ENCODE measurements at places on chromosomes 3 and 15. TPM values are rescaled to one million over a fixed set of nuclear protein-coding genes. Genes with fewer than 3 reads are reported as not detected.
A peak's percentile ranks its signal among the peaks of the same experiment; 100 is the strongest.

Gene PTH1R
- not detected for total RNA-seq

- peak; percentile 4 for DNase-seq
Observed at GRCh38 chr15:78201281-78202190, 32.8 kb downstream of the ACSBG1 start.

DNA sequence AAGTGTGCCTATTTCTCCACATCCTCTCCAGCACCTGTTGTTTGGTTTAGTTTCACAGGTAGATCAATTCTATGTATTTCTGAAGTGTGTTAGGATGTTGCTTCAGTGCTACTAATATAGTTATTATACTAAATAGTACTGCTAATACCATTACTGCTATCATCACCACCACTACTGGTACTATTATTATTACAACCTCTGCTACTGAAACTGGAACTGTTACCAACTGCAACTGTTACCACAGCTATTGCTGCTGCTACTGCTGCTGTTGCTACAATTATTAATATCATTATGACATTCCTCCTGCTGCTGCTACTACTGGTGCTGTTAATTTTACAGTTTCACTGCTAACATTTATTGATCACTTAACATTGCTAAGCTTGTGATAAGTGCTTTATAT, 8.3 kb upstream of the LMOD3 start:
- no peak for DNase-seq

DNA sequence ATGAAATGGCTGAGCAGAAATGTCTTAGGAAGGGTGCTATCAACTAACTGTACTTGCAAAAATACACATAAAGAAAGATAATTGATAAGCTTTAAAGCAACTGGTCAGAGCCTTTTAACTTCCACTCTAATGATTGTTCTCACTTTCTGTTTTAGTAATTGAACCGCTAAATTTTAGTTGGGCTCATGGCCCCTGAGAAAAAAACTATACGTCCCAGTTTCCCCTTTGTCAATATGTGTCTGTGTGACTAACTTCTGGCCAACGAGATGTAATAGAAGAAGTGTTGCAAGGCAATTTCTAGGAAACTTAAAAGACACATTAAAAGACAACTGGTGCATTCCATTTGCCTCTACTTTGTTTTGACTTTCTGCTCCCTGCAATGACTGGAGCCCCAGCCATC, 223.9 kb downstream of the NR1D2 start:
- DNase-seq, result no peak

Gene ACAN
- not detected for total RNA-seq

Gene PROS1
- total RNA-seq, result 0.20 TPM

DNA sequence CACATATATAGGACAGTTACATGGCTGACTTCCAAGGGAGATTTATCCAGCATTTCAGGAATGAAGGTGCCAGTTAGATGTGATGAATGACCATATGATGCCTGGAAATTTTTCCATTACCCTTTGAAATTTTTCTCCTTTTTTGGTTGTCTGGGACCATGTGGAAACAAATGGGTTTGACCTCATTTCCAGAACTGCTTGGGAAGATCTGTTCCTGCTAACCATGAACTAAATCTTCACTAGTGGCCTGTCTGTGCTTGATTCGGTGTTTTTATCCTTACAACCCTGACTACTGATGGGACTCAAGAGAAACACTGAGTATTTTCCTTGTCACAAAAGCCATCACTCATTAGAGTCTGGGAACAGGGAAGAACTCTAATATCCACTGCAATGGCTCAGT, 409.4 kb downstream of the PDCD6IP start:
- DNase-seq, result no peak

DNA sequence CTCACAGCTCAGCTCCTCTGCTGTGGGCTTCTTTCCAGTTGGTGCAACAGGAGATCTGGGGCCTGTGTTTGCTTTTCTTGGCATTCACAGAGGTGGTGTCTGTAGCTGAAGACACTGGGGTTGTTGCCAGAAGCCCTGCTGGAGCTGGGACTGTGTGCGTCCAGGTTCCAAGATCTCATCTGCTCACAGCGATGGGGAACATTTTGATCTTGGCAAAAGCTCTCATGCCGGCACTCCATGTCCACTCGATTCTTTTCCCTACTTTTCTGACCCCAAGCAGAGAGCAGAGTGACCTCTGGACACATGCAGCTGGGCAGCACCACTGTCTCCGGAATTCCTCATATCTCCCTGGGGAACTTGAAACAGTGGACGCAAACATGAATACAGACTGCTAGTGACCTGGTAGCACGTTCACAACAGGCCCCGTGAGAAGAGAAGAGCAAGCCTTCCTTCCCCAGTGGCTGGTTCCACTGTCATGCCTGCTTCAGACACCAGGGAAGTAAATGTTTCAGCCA, 36.1 kb upstream of the MECOM start:
- no peak for DNase-seq

- peak; percentile 2 for DNase-seq
Observed at GRCh38 chr3:38579141-38579540, 70.3 kb downstream of the SCN5A start.

Gene HOMER2
- total RNA-seq, result 7.9 TPM

DNA sequence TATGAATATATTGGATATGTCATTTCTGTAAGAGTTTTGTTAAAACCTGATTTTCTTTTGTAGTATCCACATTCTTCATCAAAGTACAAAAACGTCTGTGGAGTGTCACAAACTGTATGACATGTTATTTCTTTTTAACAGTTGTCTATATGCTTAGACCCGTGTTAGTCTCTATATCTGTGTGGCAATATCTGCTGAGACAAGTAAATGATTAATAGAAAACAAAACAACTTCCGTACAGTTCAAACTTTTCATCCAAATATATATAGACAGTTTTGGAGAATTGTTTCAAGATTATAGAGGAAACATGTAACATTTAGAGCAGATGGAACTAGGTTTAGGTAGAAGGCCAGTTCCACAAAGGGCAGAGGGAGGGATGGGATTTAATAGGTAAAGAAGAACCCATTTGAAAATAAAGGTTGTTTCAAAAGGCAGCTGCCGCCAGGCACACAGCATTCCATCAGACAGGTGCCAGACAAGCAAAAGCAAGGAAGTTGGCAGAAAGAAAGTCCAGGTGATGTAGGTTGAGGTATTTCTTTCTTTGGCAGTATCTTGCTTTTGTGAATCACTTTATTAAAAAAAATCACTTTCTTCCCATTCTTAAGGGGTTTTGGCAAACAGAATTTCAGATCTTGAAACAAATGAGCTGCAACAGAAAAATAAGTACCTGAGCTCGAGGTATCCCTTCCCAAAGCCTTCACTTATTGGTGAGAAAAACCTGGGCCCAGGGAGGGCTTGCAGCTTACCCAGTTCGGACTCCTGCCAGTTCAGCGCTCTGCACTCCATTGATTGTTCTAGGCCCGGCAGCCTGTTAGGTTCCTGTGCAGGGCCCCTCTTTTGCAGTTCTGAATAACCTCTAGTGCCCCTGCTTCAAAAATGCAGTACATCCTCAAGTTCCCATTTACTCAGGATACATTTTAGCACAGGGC, 49.0 kb downstream of the LRRN1 start:
- DNase-seq, result no peak

Gene ADPRH
- 1.8 TPM for total RNA-seq

GRCh38 chr15:73021139-73021621, 31.1 kb upstream of the NEO1 start:
- no peak for DNase-seq

DNA sequence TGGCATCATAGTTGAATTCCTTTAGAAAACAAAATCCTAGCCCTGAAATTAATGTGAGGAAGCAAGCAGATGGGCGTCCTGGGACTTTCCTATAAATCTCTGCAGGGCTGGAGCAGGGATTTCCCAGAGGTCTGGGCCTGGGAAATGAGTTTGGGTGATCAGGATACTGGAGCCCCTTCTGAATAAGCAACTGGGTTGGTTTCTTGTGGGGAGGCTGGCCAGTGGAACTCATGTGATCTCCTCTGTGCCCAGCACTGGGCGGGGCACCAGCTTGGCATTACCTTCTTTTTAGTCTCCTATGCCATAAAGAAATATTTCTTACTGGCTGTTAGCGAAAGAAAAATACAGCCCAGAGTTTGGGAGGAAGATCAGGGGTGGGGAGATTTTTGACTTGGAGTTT, 1.7 kb downstream of the THSD4 start:
- no peak for DNase-seq

Gene FANCD2
- total RNA-seq, result 61.2 TPM

GRCh38 chr15:78210349-78210717, 24.0 kb downstream of the ACSBG1 start:
- no peak for DNase-seq

Gene ECE2
- not detected for total RNA-seq

GRCh38 chr3:102181175-102181920, 253.5 kb upstream of the ZPLD1 start:
- no peak for DNase-seq

DNA sequence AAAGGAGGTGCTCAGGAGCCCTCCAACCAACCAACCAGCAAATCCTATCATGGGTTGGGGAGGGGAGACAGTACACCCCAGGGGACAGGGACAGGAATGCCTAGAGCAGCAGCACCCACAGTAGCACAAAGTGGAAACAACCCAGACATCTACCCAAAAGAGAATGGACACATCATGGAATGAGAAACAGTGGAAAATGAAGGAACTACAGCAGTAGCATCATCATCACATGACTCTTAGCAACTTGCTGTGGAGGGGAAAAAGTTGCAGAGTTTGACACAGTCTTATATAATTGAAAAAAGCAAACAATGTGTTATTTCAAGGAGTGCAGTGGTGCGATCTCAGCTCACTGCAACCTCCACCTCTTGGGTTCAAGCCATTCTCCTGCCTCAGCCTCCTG, 11.0 kb downstream of the C3orf22 start:
- no peak for DNase-seq

Gene ITPKA
- total RNA-seq, result not detected

GRCh38 chr3:37967260-37967881, 23.2 kb upstream of the VILL start:
- DNase-seq, result peak; percentile 71

DNA sequence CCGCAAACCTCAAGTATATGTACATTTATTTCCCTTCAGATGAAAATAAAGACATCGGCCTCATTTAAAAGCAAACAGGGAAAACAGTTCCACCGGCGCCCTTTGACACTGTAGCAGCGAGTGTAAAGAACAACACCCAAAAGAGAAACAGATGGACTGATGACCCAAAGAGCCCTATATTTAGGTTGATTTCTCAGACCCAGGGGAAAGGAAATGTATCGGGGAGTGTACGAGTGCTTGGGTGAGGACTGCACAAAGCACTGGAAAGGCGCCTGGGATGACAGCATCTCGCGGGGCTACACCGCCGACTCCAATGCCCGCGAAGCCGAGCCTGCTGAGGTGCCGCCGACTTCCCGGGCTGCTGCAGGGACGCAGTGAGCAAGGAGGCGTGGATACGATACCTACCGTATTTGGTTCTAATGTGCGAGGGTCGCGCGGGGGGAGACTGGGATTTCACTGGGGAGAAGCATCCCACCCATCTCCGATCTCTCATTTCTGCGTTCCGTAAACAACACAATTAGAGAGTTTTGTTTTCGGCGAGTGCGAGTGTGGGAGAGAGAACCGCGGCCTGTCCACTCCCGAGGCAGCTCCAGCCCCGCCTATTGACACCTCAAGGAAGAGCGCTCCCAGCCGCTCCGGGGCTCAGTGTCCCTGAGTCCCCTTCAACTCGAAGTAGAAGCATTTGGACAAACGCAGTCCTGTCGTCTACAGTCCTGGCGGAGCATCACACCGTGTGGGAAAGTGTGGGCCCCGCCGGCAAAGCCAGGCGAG, 2.0 kb downstream of the MECOM start:
- peak; percentile 9 for DNase-seq

DNA sequence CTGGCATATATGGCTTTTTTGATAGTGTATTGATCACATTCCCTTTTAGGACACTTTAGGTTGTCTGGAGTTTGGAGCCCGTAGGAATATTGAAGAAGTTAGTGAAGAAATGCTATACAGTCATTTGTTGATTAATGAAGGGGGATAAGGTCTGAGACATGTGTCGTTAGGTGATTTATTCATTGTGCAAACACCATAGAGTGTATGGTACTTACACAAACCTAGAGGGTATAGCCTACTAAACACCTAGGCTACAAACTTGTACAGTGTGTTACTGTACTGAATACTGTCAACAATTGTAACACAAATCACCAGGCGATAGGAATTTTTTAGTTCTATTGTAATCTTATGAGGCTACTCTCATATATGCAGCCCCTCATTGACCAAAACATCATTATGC, 3.3 kb downstream of the TPM1 start:
- DNase-seq, result no peak

GRCh38 chr3:13793451-13793850, 86.4 kb downstream of the WNT7A start:
- no peak for DNase-seq

DNA sequence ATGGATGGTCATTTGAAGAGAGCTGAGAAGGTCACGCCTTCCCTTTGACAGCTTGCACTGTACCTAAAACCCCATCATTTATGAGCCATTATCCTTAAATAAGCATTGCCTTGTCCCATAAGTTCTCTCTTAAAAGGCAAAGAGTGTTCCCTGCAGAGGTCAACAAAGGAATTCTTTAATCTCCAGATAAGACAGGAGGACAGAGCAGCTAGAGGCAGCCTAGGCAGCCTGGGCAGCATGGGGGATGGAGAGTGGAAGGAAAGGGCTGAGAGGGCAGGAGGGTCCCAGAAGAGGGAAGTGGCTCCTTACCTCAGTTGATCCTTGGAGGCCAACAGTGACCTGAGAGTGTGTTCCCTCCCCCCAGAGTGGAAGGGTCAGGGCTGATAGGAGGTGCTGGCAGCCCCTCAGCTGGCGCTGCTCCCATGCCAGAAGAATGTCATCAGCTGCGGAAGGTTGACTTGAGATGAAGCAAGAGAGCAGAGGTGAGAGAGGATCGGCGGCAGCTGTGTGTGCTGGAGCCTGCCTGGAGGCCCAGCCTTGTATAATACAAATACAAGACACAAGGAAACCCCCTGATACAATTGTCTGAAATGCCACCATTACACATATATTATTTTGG, 12.8 kb downstream of the KBTBD13 start:
- no peak for DNase-seq

GRCh38 chr15:24878153-24878552, 76.6 kb upstream of the SNRPN start:
- DNase-seq, result no peak

- DNase-seq, result no peak
Observed at GRCh38 chr3:171416061-171416460, 44.1 kb downstream of the TNIK start.
